T-helper 9 cell (primary cell): ENCODE measurements at places on chromosomes 1 and 21.

DNA sequence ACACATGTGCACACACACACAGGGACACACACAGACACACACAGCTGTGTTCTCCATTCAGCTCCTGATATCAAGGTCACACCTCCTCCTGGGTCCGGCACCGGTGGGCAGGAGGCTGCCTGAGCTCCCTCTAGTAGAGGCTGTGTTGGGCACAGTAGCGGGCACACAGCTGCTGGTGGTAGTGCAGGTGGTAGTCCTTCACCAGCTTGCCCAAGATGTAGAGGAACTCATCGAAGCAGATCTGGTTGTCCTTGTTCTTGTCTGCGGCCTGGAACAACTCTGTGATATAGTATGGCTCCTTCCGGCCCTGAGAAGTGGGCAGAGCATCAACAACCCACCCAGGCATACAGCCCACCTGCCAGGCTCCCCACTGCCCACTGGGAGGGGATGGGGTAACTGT lies 5.6 kb upstream of the S100A8 start:
- no peak for DNase-seq

- DNase-seq, result no peak
Measured at GRCh38 chr1:93007941-93008577, 46.8 kb upstream of the DIPK1A start.

DNA sequence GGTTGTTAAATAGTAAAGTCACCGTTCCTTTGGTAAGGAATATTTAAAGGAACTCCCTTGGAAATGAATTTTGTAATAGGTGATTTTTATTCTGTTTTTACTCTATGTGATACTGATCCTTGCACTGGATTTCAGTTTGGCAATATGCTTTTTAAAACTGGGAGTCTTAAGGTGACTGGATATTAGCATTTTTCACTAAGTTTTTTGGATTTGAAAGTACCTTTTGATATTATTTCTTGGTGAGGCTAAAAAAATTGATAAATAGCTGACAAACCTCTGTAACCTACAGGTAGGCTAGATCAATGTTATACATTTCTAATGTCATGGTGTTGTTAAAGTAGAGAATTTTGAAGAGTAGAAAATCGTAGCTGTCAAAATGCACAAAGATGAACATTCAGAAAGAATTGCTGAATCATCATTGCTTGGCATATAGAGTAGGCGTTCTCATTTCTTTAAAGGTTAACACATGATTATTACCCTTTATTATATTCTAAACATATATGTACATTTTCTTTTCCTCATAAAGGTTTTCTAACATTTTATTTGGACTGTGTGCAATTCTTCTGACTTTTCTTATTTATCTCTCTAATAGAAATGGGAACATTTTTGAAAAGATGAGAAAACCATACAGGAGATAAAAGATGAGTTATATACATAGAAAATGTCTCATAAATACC lies 1.5 kb upstream of the DNAJB4 start:
- DNase-seq, result no peak

DNA sequence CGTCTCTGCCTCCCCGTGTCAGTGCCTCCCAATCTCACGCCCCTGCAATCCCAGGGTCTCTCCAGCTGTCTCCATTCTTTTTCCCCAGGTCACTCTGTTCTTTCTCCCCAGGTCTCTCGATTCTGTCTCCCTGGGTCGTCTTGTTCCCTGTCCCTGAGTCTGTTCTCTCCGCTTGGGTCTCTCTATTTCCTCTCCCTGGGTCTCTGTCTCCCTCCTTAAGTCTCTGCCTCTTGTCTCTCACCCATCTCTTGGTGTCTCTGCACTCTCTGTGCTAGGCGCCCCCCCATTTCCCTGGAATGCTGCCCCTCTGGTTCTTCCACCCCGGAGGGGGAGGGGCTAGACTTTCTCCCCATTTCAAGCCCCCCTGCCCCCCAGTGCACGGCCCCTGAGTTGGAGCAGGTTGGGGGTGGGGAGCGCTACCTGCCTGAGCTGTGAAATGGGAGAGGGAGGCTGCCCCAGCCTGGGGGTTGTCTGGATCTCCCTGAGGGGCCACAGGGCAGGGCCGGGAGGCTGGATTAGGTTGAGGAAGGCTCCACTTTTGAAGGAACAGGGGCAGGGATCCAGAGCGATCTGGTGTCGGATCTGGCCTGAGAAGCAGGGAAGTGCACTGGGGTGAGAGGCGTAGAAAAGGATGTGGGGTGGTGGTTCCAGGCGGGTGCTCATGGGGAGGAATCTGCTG lies 1.4 kb downstream of the PTPRF start:
- no peak for DNase-seq

GRCh38 chr1:41484402-41485241 lies at the start of gene EDN2:
Gene EDN2 (minus strand): TSS chr1:41484683. CDS start chr1:41484601, 82 bp downstream.
- no peak for DNase-seq

GRCh38 chr1:63748046-63748580 lies 25.7 kb upstream of the ROR1 start:
- DNase-seq, result no peak

- DNase-seq, result no peak
Measured at GRCh38 chr1:54312796-54313316, 93.3 kb downstream of the SSBP3 start.

- no peak for DNase-seq
Measured at GRCh38 chr1:176754676-176755075, 291.7 kb downstream of the PAPPA2 start.

GRCh38 chr1:76891931-76892622 lies 24.8 kb downstream of the ST6GALNAC5 start:
- DNase-seq, result no peak

DNA sequence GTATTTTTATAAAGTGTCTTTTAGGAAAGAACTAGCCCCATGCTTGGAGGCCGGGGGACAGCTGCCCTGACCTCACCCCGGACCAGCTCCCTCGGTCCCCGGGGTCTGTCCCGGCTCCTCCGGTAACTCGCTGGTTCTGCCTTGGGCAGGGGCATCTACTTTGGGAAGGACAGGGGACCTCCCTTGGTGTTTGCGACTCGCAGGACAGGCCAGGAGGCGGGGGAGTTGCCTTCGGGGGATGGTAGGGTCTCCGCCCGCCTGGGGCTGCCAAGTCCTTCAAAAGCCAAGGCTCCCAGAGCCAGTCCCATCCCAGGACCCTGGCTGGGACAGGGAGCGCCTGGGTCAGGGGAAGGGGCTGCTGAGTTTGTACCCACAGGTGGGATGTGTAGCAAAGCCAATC lies 157.9 kb downstream of the PEX14 start:
- no peak for DNase-seq

DNA sequence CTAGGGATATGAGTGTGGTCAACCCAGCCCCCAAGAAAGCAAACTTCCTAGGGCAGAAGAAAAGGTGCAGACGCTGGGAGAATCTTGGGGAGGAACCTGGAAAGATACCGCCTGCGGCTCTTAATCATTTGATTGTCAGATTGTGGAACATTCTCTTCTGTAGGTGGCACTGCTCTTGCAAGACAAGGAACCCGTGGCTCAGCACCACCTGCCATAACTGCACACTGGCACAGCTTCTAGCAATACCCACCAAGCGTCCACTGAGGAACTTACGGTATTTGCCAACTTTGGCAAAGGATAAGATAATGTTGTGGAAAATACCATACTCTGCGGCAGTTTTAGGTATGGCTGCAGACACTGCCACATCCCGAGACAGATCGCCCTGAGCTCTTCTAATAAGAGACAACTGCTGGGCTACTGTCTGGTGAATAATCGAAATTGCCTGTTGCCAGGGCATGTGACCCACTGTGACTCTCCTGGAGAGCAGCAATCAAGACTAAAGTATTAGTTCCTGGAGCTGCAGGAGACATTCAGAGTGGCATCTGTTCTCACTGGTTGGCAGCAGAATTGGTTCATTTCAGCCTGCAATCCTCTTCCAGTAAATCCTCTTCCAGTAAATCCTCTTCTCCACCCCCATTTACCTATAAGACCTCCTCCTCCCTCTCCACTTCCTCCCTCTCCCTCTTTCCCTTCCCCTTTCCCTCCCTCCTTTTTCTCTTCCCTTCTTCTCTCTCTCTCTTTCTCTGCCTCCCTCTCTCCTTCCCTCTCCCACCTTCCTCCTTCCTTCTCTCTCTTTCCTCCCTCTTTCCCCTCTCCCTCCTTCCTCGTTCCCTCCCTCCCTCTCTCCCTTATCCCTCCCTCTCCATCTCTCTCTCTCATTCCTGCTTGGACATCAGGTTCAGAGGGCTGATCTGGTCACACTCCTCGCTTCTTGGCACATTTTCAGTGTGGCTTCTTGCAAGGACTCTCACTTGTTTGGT lies 49.7 kb upstream of the B3GALT5 start:
- no peak for DNase-seq

- no peak for DNase-seq
Measured at GRCh38 chr1:149977345-149977744, 33.2 kb downstream of the OTUD7B start.

- no peak for DNase-seq
Measured at GRCh38 chr1:184965439-184965838, 8.9 kb downstream of the NIBAN1 start.

DNA sequence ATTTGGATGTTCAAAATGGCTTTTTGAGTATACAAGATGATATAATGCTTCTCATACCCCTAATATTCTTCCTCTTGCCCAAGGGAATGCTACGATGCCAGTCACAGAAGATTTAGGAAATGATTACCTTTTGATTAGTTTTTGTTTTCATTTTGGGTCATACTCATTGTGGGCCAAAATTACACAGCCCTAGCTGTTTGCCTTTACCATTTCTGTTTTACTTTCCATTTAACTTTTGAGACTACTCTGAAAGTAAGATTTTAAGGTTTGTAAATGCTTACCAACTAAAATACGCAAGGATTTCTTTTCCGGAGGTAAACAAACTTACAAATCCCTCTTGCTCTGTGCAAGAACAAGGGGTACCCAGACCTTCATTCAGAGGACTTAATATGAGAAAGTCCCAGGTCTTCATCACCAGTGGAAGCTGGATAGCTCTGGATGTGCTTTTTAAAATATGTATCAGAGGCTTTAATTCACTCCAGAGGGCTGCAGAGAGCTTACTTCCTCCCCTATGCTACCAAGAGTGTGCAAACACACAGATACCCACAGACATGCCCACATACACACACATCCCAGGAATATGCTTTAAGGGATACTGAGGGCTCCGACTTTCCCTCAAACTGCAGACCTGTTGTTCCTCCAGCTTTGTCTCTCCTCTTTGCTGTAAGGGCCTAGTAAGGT lies 631.4 kb downstream of the SMYD3 start:
- DNase-seq, result no peak

DNA sequence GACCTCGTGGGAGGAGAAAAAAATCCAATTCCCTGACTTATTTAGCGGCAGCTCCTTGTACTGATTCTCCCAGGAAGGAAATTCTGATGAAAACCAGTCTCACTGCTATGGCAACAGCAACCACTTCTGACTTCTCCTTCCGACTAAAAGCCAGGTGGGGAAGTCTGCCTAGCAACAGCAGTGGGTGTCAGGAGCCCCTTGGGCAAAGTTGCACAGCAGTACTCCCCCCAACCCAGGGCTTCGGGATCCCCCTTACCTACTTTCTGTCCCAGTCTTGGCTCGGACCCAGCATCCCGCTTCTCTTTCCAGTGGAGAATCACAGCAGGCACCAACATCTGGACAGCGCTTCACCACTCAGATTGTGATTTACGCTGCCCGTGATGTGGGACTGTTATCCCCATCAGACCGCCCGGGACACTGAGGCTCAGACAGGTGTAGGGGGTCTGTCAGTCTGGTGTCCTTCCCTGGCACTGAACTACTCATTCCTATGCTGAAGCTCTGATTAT lies 24.6 kb downstream of the NKAIN1 start:
- no peak for DNase-seq

GRCh38 chr1:201359031-201359872 lies 18.2 kb downstream of the TNNT2 start:
- no peak for DNase-seq

DNA sequence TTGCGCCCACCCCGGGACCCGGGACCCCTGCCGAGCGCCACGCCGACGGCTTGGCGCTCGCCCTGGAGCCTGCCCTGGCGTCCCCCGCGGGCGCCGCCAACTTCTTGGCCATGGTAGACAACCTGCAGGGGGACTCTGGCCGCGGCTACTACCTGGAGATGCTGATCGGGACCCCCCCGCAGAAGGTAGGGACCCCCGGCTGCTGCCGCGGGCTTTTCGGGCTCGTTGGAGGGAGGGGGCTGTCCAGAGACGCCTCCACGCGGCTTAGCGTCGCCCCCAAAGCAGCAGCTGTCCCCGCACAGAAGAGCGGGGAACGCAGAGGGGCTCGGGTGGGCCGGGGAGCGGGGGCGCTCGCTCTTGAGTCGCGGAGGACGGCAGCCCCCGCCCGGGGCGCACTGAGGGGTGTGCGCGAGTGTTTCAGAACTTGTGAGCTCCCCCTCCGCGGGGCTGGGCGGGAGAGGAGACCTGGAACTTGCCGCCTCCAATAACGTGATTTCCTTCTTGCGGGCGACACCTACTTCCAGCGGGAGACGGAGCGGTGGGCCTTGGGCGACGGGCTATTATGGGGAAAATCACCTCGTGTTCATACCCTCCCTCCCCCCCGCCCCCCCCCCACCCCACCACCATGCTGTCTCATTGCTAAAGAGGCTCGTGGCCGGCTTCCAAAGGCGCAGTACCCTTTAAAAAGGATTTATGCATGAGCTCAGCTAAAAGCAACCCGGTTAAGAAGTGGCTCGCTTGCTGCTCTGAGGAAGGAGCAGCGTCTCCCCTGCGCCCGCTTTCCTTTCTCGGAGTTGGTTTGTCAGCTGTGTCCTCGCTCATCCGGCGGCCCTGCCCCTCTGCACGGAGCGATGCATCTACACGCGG lies 664 bp downstream of the BACE2 start:
- no peak for DNase-seq

DNA sequence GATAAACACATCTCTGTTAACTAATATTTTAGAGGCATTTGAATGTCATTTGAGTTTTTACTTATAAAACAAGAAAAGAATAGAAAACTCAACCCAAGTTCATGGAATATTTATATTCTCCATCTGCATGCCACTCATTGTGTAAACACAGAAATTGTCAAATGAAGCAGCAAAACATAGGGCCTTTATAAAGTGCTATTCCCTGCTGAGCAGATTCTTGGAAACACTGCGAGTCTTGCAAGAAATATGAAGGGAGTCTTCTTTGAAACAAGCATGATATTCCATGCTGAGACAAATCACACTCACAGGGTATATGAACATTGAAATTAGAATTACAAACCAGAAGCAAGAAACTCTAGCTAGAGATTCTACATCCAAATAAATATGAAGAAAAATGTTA lies 655.8 kb downstream of the BRINP3 start:
- no peak for DNase-seq
